GM06990 (cell line): ENCODE measurements at places on chromosomes 3 and 15.

DNA sequence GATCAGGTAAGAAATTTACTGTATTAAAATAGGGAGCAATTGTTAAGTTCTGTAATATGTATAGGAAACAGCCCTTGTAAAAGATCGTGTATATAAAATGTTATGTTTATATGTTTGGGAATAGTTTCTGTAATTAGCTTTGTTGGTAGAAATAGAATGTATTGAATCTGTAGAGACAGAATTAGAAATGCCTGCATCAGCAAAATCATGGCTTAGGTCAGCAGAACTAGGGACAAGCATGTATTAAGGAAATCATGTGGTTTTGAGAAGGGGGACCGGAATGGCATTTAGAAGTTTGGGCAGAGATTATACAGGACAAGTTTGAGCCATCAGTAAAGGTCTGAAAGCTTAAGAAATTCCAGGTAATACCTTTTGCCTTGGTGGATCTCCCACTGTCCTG is 177.9 kb downstream of the ERC2 start:
- no peak for DNase-seq

- no peak for DNase-seq
Observed at GRCh38 chr15:68235022-68235421, 5.5 kb upstream of the CLN6 start.

DNA sequence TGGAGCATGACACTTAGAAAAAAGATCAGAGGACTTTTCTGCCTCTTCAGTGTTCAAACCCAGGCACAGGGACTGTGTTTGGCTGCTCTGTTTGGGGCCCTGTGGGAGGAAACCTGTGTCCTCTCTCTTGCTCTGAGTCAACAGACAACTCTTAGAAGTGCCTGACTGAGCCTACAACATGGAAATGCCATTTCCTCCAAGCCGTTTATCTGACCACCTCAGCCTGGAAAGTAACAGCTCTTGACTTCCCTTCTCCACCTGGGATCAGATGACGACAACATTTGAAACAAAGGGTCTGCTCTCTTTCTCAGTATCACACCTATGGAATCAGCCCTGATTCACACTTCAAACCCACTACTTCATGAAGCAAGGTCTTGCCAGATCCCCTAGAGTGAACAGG is 91.3 kb upstream of the CTDSPL start:
- DNase-seq, result no peak

DNA sequence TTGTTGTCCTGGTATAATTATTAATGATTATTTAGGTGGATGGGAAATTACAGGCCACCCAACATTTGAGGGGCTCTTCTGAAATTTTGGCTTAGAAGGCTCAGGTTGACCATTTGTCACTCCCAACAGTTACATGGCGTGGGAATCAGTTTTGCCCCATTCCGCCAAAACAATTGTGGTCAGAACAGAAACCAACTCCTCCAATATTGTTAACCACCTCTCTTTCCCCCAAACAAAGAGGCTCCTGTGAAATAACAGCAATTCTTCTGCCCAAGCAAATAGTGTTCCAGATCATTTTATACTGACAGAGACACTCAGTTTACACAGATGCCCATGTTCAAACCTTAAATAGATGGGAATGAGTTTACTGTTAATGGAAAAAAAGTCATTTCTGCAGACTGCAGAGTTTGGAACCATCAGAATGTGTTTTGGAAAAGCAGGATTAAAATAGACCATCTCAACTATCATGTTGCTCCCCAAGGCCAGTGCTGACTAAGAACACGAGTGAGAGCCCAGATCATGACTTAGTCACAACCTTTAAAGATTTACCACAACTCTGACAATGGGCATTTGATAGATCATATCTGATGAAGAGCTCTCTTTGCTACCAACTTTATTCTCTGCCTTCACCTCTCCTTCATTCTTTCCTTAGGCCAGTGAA is 102.1 kb downstream of the DUT start:
- no peak for DNase-seq

DNA sequence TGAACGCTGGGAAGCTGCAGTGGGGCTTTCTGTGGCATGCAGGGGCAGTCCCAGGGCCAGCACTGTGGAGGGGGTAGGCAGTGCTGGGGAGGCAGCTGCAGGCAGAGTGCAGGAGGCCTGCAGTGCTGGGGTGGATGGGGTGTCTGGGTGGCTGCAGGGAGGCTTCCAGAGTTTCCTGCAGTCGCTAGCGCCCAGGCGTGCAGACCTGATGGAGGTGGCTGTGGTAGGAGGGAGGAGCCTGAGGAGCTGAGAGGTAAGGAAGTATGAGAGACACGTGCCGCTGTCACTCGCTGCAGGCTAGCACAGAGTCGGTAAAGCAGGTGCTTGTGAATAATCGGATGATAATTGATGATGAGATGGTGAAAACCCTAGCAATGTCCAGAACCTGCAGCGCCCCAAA is 16.3 kb downstream of the SYNM start:
- no peak for DNase-seq

DNA sequence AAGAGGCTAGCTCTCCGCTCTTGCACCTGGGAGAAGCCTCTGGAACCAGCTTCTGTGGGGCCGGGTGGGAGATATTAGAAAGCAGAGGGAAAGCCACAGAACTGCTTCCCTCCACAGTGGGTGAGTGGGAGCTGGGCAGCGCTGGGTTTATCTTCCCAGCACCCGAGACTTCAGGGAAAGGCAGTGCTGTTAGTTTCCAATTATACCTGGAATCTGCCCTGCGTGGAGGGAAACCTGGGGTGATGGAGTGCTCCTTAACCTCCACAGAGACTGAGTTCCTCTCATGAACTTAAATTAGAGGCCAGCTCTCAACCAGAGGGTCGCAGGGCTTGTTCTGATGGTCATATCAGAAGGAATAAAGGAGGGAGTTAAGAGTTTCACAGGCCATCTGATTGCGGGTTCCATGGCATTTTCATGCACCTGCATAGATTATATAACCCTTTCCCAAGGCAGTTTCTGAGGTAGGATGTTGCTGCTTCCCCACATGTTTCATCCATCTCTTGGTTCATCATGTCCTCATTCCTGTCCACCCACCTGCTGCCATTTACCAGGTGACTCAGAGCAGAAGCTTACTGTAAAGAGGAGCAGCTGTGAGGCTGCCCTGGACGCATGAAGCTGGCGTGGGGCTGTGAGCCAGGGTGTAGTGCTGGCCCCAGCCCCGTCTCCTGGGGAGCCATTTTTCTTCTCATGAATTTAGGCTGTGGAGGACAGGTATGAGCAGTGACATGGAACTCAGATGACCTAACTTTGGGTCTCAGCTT is 42.5 kb downstream of the CA12 start:
- DNase-seq, result no peak

DNA sequence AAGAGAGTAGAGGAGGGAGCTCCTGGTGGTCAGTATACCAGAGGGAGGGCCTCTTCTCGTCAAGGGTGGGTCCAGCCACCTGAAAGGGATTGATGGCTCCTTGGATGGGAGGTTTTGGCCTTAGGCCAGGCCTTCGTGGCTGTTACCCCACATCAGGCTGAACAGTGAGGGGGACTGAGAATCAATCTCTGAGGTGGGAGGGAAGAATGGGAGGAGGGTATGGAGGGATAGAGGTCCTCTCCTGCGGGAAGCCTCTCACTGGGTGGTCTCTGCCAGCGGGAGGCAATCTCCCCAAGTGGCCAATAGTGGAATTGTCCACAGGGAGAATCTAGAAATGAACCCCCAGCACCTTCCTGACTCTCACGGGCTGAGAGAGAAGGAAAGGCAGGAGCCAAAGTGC is 53.5 kb downstream of the BSN start:
- DNase-seq, result no peak

GRCh38 chr3:112640276-112640929 is 540 bp downstream of the CCDC80 start:
- DNase-seq, result no peak

DNA sequence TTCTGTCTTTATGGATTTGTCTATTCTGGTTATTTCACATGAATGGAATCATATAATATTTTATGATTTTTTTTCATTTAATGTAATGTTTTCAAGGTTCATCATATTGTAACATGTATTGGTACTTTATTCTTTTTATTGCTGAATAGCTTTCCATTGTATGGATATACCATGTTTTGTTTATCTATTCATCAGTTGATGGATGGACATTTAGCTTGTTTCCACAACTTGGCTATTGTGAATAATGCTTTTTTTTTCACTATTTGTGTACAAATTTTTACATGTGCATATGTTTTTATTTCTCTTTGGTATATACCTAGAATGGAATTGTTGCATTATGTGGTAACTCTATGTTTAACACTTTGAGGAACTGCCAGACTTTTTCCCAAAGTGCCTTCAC is 64.7 kb downstream of the PFN2 start:
- no peak for DNase-seq

GRCh38 chr3:99716463-99716995 is 78.1 kb downstream of the COL8A1 start:
- DNase-seq, result no peak

- DNase-seq, result no peak
Observed at GRCh38 chr15:60656041-60656440, 177.1 kb upstream of the ICE2 start.

DNA sequence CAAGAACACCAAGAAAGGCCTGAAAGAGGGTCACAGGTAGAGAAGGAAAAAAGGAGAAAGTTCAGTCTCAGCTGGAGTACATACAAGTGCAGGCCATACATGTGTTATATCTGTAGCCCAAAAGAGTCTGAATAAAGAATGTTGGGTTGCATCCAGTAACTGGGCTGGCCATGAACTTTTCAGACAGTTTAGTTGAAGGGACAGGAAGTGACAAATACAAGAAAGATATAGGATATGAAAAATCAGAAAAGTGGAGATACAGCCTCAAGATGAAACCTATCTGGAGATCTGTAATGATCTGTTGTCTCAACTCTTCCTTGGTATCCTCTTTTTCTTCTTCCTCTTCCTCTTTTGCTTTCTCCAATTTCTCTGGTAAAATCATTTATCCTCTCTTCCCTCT is 671.7 kb downstream of the MECOM start:
- DNase-seq, result no peak

DNA sequence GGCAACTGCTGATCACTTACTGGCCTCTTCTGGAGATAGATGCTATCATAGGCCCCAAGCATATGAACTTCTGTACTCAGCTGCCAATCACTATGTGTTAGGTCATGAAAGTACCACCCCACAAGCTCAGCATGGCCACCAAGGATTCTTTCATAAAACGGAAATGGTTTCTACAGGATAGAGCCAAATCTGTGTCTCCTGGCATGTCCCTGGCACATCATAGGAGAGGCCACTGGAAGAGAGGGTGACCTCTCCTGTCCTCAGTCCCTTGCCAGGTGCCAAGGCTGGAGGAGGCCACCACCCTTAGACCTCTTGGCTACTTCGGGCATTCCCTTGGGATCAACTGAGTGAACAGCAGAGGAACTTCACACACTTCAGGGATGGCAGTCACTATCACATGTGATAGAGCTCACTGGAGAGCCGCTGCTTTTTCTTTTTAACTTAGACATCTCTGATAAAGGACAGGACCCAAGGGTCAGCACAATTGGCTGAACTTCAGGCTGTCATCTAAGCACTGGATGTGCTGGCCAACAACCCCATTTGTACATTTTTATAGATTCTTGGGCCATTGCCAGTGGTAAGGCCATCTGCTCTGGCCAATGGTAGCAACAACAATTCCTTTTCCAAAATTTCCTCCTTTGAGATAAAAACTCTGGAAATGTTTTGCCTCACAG is 425.2 kb downstream of the SQOR start:
- DNase-seq, result no peak

GRCh38 chr15:83112233-83112955 is 4.9 kb downstream of the TM6SF1 start:
- no peak for DNase-seq

DNA sequence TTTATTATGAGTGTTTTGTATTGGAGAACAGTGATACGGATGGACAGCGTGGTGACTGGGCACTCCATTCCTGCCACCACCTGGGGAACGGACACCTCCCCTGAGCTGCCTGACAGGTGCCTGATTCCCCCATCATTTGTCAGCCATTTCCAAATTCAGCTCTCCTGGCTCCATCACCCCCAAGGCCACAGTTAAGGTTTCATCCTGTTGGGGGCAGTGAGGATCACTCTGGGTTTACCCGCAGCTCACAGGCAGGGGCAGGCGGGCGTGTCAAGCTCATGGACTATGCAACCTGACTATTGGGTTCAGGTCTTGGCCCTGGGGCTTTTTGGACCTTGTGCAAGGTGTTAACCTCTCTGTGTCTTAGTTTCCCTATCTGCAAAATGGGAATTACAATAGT is 76.3 kb downstream of the RAB11A start:
- no peak for DNase-seq

GRCh38 chr3:48492461-48493202 is 11.3 kb downstream of the SHISA5 start:
- no peak for DNase-seq

DNA sequence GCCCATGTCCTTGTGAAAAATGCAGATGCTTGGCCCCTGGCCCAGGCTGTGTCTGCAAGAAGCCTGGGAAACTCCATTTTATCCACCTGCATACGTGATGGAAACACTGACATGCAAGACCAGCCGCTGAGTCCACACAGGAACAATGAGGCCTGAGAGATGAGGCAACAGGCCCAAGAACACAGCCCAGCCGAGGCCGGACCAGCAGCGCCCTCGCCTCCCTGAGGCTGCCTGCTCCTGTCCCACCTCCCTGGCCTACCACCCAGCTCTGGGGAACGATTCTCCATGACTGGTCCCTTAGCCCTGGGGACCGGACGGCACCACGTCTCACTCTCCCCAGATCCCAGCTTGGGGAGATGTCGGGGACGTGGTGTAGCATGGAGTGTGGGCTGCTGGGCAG is 47.5 kb downstream of the HMCES start:
- DNase-seq, result no peak

DNA sequence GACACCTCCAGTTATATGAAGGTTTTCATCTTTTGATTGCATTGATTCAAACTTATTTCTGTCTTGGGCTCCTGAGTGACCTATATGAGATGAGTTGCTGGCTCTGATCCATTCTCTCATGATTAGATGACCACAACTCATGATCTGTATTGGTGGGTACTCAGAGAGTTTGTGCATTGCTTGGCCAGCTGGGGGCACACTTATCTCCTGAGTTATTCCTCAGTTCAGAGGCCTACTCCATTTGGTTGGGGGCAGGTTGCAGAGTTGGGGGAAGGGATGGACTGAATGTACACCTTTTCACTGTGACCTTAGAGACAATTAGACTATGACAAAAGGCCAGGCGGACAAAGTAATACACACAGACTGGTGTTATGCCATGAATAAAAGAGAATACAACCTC is 166.2 kb upstream of the SEMA6D start:
- no peak for DNase-seq

DNA sequence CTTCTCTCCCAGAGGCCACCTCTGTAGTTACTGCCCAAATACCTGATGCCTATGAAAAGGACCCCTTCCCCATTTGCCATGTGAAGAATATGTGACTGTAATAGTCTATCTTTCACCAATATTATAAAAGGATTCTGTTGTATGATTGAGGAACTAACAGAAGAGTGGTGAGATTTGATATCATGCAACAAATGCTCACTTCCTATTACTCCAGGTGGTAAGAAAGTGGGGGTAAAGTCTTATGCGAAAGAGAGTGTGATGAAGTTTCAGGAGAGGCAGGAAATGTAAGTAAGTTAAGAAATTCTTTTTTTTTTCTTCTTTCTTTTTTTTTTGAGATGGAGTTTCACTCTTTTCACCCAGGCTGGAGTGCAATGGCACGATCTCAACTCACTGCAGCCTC is 24.4 kb upstream of the RAP2B start:
- DNase-seq, result no peak

- no peak for DNase-seq
Observed at GRCh38 chr3:41710646-41711388, 251.1 kb downstream of the ULK4 start.
